IPS DF 6.9 (cell line): ENCODE measurements at places on chromosomes 7 and 10.

DNA sequence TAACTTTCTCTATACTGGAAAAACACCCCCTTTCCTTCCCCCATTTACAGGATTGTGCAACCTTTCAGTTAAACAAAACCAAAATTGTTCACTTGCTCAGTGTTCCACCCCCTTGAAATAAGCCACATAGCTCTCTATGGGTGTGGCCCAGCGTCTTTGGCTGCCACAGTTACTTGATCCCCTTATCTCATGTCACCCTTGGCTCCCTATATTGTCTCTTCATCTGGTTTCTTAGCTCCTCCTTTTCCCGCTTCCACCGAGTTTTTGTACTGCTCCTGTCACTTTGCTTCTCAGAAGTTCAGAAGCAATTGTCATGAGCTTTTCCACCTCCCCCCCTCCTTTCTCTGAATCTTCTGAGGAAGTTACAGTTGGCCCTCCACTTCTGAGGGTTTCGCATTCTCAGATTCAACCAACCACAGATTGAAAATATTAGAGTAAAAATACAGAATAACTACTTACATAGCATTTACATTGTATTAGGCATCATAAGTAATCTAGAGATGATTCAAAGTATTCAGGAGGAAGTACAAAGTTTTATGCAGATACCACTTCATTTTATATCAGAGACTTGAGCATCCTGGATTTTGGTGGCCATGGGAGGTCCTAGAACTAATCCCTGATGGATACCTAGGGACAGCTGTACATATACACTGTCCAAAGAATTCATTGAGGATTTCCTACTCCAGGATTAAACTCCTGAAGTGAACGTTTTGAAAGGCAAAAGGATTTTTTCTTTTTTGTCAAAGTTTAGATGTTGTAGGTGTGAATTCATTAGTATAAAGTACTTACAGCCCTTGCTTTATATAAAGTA lies 60.4 kb downstream of the ADD3 start:
- no peak for DNase-seq

DNA sequence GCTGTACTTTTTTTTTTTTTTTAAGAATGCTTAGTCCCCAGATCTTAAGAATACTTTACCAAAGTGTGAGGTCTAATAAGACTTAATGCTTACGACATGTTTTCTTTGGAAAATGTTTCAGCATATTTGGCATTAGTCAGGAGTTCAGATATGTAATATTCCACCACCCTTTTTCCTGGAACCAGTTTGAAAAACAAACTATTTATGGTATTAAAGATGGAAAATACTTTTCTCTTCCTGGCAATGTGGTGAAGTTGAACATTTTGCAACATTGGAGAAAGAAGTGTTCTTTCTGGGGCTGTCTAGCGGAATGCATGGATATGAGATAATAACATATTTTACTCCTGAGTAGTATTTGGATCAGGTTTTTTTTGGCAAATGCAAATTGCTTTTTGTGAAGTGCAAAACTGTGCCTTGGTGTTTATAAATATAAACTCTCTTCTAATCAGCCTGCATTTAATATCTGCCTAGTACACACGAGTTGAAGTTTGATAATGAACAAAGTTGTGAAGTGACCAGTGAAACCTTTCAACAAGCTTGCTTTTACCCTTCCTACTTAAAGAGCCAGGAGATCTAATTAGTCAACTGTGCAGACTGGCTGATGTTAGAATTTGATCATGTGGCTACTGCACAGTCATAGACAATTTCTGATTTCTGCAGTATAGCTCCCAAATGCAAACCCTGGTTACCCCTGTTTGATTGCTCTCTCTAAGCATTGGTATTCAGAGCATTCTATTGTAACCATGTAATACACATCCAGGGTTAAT lies 20.9 kb downstream of the MAP3K8 start:
- DNase-seq: no peak

DNA sequence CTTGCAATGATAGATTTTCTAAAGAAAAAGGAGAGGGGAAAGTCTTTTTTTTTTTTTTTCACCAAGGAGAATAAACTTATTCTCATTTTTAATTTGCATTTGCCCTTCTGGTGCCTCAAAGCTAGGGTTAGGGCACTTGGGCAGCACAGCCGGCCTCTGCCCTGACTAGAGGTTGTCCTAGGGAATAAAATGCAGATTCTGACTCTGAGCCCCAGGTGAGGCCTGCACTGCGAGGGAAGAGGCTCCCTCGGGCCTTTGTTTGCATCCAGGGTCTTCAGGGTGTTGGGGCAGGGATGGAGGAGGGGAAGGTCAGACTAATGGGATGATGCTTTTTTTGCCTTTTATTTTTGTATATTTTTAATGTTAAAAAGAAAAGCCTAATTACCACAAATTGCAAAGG lies 7.8 kb downstream of the MYL7 start:
- no peak for DNase-seq

- no peak for DNase-seq
These were observed 18.9 kb upstream of the NRBF2 start for GRCh38 chr10:63114031-63114814.

DNA sequence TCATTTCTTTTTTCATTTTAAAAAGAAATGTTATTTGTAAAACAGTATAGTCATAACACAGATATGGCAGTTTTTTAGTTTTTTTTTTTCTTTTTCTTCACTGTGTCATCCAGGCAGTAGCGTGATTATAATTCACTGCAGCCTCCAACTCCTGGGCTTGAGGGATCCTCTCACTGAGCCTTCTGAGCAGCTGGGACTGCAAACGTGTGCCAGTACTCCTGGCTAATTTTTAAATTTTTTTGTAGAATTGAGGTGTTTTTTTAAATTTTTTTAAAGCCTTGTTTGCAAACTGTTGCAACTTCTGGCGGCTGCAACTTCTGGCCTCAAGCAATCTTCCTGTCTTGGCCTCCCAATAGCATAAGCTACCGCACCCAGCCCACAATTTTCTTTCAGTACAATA lies 63.0 kb downstream of the HELLS start:
- no peak for DNase-seq
